ENCODE measurements at places on chromosomes 1 and 21.

DNA sequence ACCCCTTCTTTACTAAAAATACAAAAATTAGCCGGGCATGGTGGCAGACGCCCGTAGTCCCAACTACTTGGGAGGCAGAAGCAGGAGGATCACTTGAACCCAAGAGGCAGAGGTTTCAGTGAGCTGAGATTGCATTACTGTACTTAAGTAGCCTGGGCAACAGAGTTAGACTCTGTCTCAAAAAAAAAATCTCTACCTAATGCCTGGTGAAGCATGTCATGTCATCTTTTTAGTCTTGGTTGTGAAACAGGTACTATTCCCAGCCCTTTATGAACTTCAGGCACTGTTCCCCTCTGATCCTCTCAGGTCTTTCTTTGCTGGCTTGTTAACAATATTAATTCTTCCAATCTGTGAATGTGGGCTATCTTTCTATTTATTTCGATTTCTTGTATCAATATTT is 22.1 kb downstream of the PRRC2C start:
- DNase-seq = no peak

DNA sequence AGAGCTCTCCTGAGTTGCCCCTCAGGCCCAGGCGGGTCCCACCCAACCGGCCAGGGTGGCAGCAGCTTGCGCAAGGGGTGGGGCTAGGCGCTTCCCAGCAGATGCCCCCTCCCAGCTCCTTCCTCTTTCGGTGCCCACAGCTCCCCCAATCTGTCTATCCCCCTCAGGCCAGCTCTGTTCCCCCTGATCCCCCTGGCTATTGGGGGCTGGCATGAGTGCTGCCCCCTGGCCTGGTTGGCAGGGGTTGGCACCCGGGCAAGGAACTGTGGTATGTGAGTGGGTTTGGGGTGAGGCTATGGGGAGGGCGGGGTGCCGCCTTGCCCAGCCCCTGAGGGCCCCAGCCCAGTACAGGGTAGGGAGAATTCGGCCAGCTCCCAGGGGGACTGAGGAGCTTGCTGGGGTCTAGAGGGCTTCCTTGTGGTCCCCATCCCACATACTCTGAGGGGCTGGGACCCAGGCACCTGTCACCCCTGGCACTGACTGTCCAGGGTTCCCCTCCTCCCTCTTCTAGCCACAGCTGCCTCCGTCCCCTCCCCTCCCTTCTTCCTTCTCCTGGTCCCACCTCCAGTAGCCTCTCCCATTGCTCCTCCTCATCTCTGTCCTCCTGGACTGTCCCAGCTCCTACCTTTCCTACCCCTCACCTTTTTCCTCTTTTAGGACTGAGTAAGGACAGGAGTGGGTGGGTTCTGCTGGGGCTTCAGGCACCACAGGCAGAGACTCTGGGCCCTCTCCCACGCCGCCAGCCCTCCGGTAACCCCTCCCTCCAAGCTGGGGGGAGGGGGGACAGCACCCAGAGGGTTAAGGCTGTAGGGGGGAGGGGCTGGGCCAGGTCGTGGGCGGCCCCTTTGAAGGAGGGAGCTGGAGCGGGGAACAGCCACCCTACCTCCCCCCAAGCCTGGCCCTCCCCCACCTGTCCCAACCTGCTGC is 5.7 kb downstream of the ZBTB7B start:
- no peak for DNase-seq

GRCh38 chr1:216907100-216907499 is 183.9 kb upstream of the ESRRG start:
- no peak for DNase-seq

DNA sequence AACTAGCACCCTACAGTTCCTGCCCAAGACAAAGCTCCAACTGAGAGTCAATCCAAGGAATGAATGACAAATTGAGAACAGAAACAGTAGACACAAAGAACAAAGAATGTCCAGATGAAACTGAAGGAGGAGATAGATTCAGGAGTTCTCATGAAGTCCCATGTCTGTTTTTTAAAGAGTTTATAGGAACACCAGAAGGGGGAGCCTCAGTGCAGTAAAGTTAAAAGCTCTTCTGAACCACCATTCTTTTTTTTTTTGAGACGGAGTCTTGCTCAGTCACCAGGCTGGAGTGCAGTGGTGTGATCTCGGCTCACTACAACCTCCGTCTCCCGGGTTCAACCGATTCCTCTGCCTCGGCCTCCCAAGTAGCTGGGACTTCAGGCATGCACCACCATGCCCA is 323.6 kb downstream of the MRPL39 start:
- DNase-seq = peak; percentile 18

DNA sequence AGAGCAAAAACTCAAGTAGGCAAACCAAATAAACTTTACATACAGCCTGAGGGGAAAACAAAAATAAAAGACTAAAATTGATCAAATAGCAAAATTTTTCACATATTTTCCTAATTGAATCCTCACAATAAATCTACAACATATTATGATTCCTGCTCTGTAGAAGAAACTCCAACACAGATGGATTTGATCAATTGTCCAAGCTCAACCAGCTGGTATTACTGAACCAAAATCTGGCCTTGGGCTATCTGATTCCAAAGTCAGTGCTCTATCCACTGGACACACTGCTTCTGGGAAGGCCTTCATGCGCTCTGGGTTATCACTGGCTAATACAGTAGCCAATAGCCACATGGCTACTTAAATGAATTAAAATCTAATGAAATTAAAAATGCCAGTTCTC is 39.3 kb downstream of the PCNX2 start:
- no peak for DNase-seq

DNA sequence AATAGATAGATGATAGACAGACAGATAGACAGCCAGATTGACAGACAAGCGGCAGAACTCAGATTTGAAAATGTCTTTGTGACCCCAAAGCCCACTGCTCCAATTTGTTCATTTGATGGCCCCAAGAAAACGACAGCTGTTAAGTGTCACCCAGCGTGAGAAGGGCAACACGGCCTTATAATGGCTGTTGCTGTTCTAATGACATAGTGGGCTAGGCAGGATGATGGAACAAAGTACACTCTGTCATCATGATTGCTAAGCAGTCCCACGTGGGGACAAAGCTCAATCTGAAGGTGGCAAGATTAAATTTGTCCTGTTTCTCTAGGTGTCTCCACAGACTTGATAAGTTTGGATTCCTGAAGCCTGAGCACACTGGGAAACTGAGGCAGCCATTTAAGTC is 112.9 kb downstream of the DAB1 start:
- no peak for DNase-seq

GRCh38 chr1:229479660-229480399 is 28.3 kb downstream of the NUP133 start:
- DNase-seq = no peak
